ENCODE measurements at places on chromosomes 1 and 21. TPM values are rescaled to one million over a fixed set of nuclear protein-coding genes. Genes with fewer than 3 reads are reported as not detected.
A peak's percentile ranks its signal among the peaks of the same experiment; 100 is the strongest.

LRRC3 gene
- polyA plus RNA-seq: 0.59 TPM

RSPH1 gene
- polyA plus RNA-seq: 0.03 TPM

DNA sequence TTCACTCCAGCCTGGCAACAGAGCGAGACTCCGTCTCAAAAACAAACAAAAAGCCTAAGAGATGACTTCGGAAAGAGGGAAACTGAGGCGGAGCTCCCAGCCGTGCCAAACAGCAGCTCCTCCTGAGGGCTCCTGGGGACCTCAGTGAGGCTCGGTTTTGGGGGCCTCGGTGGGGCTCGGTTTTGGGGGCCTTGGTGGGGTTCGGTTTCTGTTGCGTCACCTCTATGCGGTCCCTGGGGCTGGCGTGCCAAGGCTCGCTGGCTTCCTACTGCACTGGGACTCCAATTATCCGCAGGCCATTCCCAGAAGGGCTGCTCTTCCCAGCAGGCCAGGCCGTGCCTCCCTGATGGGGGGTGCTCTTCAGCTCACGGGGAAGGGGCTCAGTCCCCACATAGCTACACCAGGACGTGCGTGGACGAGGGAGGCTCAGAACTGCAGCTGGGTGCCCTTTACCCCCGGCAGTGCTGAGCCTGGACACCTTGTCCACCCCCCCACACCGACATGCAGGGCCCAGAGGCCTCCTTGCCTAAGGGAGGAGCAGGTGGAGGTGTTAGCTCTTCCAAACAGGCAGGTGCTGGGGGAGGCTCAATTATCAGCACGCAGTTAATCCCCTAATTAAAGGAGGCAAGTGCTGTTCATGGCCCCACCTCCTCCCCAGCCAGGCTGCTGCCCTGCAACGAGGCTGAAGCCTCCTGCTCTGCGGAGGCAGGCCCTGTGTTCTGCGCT, 5.1 kb upstream of the C1orf159 start:
- H3K27me3 ChIP-seq: peaks cover 23% of the 10 kb centered on the region
- H3K4me3 ChIP-seq: no peak overlapping the region
- H3K4me1 ChIP-seq: peaks cover 20% of the 10 kb centered on the region
- H3K36me3 ChIP-seq: no peaks in the 10 kb centered on the region
- no peak overlapping the region for H3K27ac ChIP-seq

GRCh38 chr1:181647314-181648035, 164.2 kb downstream of the CACNA1E start:
- no peak overlapping the region for H3K27ac ChIP-seq
- no peak for DNase-seq
- no peaks in the 10 kb centered on the region for H3K27me3 ChIP-seq
- H3K4me3 ChIP-seq: no peak overlapping the region
- H3K4me1 ChIP-seq: no peaks in the 10 kb centered on the region

DNA sequence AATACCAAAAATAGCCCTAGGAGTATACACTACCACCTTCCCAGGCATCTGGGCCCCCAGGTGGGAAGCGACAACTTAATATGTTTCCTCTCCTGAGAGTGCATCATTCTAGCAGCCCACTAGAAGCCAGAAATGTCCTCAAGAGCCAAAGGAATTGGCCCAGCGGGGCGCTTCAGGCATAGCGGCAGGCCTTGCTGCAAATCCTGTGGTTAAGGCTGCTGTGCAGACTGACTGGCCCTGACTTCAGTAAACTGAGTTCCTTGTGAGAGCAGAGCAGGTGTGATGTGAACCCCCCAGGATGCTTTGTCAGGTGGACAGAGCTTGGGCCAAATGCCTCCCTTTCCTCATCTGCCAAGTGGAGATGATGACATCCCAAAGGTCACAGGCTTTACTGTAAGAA, 29.7 kb upstream of the LDLRAP1 start:
- no peak overlapping the region for H3K4me3 ChIP-seq
- no peaks in the 10 kb centered on the region for H3K4me1 ChIP-seq
- no peaks in the 10 kb centered on the region for H3K36me3 ChIP-seq
- DNase-seq: no peak

HHIPL2 gene
- polyA plus RNA-seq: 0.08 TPM

- peaks cover 63% of the 10 kb centered on the region for H3K36me3 ChIP-seq
- no peaks in the 10 kb centered on the region for H3K27me3 ChIP-seq
- no peak overlapping the region for H3K4me3 ChIP-seq
- peak overlapping the region; percentile 43 for H3K27ac ChIP-seq
- DNase-seq: no peak
These were observed 5.2 kb downstream of the RCSD1 start for GRCh38 chr1:167635156-167635648.

DNA sequence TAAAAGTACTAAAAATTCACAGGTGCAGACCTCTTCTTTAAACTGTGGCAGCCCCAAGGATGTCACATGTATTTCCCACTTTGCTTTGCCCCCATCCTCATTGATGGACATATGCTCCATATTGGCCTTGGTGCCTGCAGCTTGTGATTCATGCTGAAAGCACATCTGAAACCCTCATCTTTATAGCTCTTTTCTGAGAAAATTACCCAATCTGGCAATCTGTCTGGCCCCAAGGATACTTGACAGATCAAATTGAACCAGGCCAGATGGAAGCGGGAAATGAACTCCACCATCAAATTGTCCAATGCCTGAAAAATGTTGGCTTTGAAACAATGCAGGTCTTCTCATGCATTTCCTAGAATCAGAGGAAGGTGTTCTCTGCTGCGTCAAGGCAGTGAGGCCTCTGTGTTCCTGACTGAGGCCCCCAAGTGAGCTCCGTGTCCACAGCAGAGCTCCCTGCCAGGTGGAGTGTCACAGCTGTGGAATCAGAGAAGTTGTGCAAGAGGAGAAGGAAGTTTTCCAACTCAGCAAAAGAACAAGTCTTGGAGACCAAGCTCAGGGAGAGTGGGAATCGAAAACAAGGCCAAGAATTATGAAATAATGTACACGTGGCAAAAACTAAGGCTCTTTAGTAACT, 323.7 kb downstream of the PLPP3 start:
- no peaks in the 10 kb centered on the region for H3K36me3 ChIP-seq
- H3K4me3 ChIP-seq: no peak overlapping the region
- DNase-seq: peak; percentile 40
- peaks cover 23% of the 10 kb centered on the region for H3K4me1 ChIP-seq
- H3K27me3 ChIP-seq: peaks cover 2% of the 10 kb centered on the region
